Thoracic aorta endothelial cell (primary cell): ENCODE measurements at places on chromosomes 1 and 21. TPM values are rescaled to one million over a fixed set of nuclear protein-coding genes. Genes with fewer than 3 reads are reported as not detected.

The RNU1-4 gene
- total RNA-seq, result under 0.01 TPM in 2 replicates

The LCE1E gene
- total RNA-seq, result not detected in 2 replicates

The PLA2G2C gene
- not detected in 2 replicates for total RNA-seq

The CYP4A22 gene
- 0.07 TPM in 1 of 2 replicates, not detected in the other for total RNA-seq

The OR2T11 gene
- not detected in 2 replicates for total RNA-seq

The OR2W3 gene
- total RNA-seq, result not detected in 2 replicates
